Fibroblast of skin of left quadriceps (primary cell): ENCODE measurements at places on chromosomes 2 and 18.

GRCh38 chr2:43178055-43178598 is 48.3 kb downstream of the ZFP36L2 start:
- DNase-seq, result no peak

DNA sequence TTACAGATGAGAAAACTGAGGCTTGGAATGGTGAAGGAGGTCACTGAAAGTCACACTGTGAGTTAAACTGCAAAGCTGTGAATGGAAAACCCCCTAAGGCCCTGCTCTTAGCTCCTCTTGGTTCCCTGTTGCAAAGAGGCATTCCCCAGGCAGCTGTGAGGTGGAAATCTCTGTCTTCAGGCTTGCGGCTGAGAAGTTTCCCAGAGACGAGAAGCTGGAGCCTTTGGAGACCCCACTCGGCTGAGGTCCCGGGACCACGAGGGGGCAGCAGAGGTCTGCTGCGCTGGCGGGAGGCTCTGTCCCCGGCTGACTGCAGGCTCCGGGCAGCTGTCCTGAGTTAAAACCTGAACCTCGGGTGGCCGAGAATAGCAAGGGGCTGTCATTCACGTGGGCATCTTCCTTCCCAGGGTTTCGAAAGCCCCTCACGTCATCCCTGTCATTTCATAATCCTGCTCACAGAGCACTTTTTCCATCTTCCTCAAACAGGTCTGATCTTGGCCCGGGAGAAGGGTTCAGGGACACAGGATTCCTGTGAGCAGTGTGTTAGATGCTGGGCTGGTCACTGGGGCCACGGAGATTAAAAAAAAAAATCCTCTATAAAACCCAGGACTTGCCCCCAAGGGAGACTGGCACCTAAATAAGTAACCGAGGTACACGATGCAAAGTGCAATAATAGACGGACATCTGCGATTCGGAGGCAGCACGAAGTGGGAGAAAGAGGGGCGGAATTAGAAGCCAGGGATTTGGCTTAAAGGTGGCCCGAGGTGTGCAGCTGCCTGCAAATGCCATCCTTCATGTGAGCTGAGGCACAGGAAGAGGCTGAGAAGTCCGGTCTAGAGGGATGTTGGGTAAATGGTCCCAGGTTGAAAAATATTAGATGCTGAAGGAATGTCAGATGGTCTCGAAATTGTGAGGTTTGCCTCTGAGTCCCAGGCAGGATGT is 24.6 kb upstream of the ATOH8 start:
- DNase-seq, result peak; percentile 55

DNA sequence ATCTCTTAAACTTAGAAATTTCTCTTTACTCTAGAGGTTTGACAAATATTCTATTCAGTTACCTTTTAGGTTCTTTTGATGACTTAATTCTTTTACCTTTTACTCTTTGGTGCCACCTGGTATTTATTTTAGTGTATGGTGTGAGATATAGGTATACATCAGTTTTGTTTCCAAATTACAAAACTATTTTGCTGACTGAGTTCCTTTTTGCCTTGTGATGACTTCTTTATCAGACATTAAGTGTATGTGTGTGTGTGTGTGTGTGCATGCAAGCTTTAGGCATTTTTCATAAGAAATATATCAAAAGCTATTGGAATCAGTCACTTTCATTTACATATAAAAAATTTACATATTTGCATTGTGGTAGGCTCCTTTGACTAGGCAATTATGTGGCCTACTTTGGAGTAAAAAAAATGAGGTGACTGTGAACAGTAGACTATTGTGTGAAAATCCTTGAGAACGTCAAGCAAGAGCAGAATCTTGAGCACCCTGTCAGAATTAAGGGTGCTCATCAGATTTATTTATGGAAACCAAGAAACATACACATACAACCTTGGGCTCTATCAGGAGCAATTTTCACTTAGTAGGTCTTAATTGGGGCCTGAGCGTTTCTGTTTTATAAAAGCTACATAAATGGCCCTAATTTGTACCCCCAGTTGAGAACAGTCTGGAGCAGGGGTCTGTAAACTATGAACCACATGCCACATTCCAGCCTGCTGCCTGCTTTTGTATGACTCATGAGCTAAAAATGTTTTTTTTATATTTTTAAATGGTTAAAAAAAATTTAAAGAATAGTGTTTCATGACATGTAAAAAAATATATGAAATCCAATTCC is 415.9 kb downstream of the SLC4A3 start:
- DNase-seq, result peak; percentile 37

DNA sequence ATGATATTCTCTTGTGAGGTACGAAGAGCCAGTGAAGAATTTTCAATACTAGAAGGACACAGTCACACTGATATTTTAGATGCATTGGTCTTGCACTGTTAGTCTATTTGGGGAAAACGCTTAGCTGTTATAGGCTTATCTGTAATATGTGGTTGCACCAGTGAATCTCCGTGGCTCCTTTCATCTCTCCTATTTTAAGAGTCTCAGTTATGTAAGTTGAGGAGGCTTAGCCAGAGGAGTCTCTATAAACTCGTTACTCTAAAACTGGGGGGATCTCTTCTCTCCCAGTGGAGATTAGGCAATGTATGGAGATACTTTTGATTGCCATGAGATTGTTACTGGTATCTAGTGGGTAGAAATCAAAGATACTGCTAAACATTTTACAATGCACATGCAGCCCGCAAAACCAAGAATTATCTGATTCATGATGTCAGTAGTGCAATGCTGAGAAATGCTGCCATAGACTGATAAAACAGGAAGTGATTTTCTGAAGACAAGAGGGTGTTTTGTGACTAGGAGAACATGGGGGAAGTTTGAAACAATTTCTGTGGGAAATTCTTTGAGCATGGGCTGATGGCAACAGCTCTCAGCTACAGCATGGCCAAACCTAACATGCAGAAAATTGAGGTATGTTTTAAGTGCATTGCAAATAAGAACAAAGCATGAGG is 339.1 kb downstream of the SOX11 start:
- DNase-seq, result no peak

DNA sequence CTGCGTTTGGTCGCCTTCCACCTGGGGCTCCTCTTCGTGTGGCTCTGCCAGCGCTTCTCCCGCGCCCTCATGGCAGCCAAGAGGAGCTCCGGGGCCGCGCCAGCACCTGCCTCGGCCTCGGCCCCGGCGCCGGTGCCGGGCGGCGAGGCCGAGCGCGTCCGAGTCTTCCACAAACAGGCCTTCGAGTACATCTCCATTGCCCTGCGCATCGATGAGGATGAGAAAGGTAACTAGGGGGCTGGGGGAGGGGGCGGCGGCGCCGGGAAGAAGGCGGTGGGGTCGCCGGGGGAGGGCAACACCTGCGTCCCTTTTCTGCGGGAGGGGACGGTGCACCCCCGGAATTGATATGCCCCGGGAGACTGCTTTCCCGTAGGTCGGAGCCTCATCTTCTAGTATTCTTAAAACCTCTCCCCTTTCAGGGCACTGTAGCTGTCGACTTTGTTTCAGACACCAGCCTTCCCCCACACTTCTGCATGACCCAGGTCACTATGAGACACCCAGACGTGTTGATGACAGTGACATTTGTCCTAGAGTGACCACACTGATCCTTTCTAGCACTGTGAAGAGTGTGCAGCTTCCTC is 755 bp downstream of the SPAST start:
- DNase-seq, result no peak

GRCh38 chr2:141515931-141516330 is 614.9 kb downstream of the LRP1B start:
- DNase-seq, result no peak

DNA sequence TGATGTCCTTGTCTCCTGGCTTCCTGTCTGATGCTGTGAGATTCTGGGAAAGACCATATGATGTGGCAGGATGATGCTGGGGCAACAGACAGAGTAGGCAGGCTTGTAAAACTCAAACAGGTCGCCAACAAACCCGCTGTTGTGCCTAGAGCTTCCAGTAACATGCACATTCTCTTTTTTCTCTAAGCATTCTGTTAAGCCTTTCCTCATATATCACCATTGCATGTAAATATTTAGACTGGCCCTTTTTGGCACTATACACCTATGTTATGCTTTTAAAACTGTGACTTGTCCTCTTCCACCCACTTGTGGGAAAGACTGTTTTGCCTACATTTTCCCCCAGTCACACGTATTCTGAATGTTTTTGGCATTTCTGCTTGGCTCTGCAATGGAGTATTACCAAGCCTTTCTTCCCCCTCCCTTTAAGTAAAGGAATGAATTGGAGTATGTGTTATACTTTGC is 250.4 kb upstream of the TANK start:
- DNase-seq, result no peak

- no peak for DNase-seq
Measured at GRCh38 chr18:5318061-5318700, 22.7 kb upstream of the ZBTB14 start.

- DNase-seq, result peak; percentile 49
Measured at GRCh38 chr2:217465100-217465499, 537.7 kb downstream of the TNS1 start.

DNA sequence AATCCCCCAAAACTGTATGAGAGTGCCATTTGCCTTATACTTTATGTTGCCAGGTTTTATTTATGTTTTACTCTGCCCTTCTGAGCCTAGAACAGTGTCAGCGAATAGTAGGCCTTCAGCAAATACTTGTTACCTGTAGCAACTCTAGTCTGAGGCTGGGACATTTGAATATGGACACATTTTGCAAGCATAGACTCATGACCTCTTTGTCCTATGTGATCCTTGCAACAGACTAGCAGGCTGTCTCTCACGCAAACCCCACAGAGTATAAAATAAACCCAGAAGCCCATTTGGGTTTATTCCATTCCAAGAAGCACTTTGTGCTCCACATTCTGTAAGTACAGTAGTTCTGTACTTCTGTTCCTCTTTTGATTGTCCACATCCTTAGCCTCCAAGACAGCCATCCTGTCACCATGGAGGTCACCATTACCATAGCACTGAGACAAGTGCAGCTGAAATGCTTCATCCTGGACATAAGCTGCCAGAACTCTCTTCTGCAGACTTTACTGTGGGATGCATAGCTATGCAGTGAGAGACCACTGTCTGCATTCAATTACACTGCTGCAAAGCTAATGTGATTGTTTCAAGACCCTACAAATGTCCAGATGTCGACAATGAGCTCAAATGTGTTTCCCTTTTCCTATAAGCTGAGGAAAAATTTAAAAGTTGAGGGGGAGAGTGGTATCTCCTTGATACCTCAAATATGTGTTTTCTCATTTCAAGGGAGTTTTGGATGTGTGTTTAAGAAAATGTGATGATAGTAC is 425.7 kb downstream of the PID1 start:
- peak; percentile 62 for DNase-seq

GRCh38 chr2:151947813-151948165 is 119.6 kb upstream of the ARL5A start:
- DNase-seq, result no peak

GRCh38 chr2:179355881-179356280 is 91.2 kb upstream of the SESTD1 start:
- no peak for DNase-seq

DNA sequence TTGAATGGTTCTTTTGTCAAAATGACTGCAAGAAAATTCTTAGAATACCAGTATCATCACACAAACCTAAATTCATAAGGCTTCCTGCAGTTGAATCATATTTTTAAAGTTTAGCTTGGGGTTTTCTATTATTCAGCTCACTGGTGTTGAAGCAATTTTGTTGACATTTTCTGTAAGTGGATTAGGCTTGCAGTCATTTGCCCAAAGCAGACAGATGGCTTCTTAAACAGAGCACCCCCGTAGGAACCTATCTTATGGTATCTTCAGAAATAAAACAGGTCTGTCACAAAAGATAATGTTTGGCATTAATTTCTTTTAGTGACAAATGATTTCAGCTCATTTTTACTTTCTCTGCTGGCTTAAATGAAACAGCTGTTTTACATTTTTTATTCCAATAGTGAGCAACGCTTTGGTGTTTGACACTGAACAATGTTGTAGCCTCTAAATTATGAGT is 331.1 kb downstream of the PLCL1 start:
- no peak for DNase-seq

- no peak for DNase-seq
Measured at GRCh38 chr2:190553254-190553653, 18.7 kb upstream of the NEMP2 start.

- no peak for DNase-seq
Measured at GRCh38 chr2:204718607-204719006, 173.3 kb downstream of the PARD3B start.

- peak; percentile 49 for DNase-seq
Measured at GRCh38 chr2:221629468-221629867, 57.4 kb upstream of the EPHA4 start.

GRCh38 chr2:14828968-14829367 is 196.5 kb downstream of the LRATD1 start:
- DNase-seq, result no peak

GRCh38 chr2:88481691-88482336 is 29.3 kb upstream of the FOXI3 start:
- no peak for DNase-seq

DNA sequence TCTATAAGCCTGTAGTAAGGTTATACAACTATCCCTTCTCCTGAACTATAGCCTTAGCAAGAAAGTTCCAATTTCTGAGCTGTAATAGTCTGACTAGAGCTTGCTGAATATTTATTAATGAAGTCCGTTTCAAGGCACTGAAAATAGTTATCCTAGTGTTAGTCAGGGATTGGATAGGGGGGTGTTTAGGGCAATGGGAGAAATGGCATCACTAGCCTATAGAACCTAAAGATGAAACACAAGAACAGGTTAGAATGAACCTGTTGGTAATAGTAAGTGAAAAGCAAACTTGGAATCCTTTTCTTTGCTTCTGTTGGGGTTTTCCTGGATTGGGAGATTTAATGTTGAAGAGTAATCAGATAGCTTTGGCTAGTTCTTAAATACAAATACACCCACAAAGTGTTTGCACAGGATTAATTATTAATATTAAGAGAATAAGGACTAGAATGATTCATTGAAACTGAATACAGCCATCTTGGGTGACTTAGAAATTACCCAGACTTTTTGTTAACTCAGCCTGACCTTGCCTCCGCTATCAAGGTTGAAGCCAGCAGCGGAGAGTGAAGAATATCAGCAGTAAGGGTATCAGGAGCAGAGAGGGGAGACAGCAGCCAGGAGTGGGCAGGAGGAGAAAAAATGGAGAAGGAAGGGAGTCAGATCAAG is 14.4 kb downstream of the CCNT2 start:
- no peak for DNase-seq

DNA sequence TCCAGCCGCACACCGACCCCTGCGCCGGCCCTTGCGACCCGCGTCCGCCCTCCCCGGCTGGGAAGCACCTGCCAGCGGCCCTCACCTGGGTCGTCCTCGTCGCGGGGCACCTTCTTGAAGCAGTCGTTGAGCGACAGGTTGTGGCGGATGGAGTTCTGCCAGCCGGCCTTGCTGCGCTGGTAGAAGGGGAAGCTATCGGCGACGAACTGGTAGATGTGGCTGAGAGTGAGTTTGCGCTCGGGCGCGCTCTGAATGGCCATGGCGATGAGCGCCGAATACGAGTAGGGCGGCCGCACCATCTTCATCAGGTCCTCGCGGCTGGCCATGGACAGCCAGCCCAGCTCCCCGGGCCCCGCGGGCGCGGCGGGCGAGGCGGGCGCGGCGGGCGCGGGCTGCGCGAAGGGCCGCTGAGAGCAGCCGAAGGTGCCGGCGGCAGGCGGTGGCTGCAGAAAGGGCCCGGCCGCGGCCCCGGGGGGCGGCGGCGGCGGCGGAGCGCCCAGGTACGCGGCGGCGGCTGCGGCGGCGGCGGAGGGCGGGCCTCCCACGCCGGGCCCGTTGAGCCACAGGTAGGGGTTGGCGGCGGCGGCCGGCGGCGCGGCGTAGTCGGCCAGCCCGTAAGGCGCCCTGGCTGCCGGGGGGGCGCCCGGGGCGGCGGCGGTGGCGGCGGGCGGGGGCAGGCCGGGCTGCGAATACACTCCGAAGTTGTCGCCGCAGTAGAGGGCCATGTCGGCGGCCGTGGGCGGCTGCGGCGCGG is 505 bp downstream of the FOXI3 start:
- DNase-seq, result no peak

GRCh38 chr2:222424729-222425671 is 657 bp downstream of the SGPP2 start:
- DNase-seq, result no peak
